ENCODE measurements at places on chromosomes 2 and 18.

DNA sequence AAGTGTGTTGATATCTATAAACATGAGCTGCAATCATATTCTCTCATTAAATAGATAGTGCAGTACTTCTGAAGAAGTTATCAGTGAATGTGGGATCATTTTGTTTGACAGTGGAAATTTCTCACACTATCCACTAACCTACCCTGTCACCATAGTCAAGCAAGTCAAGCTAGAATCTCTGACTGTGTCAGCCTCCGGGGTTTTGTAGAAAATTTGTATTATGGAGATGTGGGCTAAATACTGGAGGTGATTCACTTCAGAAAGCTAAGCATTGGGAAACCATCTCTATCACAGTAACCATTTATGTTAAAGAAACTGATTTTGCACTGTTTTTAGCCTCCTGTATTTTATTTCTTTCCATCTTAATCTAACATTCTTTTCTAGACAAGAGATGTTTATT lies 126.6 kb upstream of the CREB1 start:
- DNase-seq = no peak

DNA sequence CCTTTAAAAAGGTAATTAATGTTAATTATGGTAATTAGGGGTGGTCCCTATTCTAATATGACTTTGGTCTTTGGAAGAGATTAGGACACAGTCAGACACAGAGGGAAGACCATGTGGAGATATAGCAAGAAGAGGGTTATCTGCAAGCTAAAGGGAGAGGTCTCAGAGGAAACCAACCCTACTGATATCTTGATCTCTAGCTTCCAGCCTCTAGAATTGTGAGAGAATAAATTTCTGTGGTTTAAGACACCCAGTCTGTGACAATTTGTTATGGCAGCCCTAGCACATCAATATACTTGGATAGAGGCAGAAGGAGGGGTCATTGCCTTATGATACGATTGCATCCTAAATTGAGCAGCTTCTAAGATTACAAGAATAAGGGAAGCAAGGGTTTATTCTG lies 21.3 kb upstream of the NT5C1B start:
- DNase-seq = no peak

- no peak for DNase-seq
Observed at GRCh38 chr2:180723712-180724111, 256.7 kb upstream of the UBE2E3 start.

GRCh38 chr2:171491292-171491691 lies 31.0 kb upstream of the CYBRD1 start:
- DNase-seq = no peak

GRCh38 chr2:7845332-7845731 lies 836.5 kb upstream of the ID2 start:
- no peak for DNase-seq

Measured in nucleus accumbens (tissue), 56 donors.